NCI-H2081 (cell line): ENCODE measurements at places on chromosomes 11 and 22.

DNA sequence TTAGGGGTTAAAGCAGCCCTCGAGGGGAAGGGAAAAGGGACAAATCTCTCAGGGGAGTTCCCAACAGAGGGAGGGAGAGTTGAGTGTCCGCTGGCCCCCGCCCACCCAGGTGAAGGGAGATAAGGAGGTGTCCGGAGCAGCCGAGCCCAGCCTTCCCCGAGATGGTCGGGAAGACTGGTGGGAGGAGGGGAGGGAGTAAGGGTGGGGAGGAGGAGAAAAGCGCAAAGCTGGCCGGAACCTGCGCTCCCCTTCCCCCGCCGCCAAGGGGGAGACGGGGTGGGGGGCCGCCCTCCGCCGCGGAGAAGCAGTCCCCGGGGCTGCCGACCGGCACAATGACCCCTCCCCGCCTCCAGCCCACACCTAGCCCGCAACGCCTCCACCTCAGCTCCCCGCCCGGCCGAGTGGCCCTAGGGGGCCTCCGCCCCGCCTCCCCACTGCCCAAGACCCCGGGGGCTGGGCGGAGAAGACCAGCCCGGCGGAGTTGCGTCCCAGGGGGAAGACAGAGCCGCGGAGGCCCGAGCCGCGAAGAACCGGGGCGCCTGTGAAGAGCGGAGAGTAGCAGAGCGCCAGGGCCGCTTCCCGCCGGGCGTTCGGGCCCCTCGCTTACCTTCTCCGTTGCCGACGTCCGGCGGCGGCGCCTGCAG lies 479 bp downstream of the RSF1 start:
- peak; percentile 38 for DNase-seq

DNA sequence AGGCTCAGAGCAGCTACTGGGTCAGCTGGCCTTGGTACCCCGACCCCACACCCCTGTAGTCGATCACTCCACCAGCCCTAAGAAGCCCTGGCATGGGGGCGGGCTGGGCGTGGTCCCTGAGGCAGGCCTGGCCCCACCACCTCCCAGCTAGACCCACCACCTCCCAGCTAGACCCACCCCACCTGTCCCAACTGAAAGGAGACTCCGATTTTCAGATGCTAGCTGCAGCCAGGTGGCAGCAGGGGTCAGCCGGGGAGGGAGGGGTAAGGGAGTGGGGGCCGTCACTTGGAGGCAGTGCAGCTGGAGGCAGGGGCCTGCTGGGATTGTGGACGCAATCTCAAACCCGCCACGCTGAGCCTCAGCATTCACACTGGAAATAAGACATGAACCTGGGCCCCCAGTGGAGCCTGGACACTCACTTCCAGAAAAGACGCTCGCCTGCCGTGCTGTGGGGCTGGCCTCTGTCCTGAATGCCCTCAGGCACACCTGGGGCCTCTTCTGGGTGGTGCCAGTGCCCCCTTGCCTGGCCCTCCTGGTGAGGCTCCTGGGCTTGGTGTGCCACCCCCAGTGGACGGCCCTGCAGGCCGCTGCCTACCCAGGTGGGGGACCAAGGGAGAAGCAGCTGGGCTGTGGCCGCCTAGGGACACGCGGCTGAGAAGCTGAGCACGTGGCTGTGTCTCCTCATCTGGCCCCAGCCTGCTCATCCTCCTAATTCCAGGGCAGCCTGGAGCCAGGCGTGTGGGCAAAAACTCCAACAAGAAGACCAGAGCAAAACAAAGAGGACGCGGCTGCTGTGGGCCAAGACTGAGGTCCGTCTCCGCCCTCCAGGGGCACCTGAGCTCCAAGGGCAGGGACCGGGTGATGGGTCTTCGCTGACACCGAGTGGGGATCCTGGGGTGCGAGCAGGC lies 26.7 kb downstream of the OSBPL5 start:
- DNase-seq = no peak

DNA sequence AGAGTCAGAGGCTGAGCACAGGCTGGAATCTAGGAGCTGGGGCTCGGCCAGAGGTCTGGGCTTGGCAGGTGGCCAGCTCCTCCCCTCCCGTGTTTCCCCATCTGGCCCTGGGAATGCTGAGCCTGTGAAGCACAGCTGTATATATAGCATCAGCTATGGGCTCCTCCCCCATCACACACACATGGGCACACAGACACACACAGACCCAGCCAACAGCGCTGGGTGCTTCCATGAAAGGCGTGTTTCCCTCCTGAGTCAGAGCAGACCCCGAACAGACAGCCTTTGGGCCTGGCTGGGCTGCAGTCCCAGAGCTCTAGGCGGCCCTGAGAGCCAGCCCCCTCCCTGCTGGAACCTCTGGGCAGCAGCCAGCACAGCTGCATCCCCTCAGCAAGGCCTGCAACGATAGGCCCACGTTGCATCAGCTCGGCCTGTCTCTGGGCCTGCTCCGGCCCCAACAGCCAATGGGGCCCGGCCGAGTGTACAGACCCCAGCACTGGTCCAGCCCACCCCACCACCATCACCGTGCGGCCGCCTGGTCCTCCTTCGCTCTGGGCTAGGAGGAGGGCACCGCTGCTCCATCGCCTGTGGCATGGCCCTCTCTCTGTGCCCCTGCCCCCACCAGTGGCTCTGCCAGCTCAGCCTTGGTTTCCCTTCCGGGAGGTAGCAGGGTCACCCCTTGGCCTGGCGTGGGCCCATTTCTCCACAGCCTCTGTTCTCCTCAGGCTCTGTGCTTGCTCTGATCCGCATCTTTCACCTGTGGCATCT lies 7.6 kb upstream of the SERPINH1 start:
- DNase-seq = peak; percentile 12

- DNase-seq = no peak
Measured at GRCh38 chr22:21974058-21974649, 8.4 kb downstream of the TOP3B start.

DNA sequence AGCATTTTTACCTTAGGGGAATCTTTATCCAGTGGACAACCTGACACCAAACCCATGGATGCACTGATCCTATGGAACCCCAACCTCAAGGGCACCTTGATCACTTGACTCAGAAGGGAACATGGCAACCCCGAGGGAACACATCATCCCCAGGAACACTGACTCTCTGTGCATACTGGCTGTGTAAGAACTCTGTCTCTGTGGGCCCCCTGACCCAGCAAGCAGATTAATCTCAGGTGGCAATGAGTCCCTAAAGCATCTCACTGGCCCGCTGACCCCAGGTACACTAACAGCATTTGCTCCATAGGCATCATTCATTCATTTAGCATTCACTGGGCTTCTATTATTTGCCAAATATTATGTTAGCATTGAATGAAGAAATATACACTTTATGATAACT lies 16.9 kb downstream of the EIF3F start:
- DNase-seq = no peak

- no peak for DNase-seq
Measured at GRCh38 chr11:2994336-2994730, 2.2 kb upstream of the NAP1L4 start.

GRCh38 chr22:37818409-37819104 lies 4.6 kb upstream of the GALR3 start:
- no peak for DNase-seq

DNA sequence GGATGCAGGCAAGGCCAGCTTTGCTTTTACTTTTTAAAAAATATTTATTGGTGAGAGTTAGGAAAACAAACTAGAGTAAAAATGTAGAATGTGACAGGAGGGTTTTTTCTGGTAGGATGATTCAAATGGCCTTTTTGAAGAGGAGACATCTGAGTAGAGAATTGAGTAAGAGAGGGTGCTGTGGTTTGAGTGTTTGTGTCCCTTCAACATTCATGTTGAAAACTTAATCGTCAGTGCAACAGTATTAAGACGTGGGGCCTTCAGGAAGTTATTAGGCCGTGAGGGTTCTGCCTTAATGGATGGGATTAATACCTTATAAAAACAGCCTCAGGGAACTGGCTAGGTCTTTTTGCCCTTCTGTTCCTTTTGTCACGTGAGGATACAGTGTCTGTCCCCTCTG lies 288.8 kb upstream of the C11orf87 start:
- DNase-seq = no peak

GRCh38 chr11:3835751-3836150 lies 5.0 kb downstream of the RHOG start:
- DNase-seq = no peak

DNA sequence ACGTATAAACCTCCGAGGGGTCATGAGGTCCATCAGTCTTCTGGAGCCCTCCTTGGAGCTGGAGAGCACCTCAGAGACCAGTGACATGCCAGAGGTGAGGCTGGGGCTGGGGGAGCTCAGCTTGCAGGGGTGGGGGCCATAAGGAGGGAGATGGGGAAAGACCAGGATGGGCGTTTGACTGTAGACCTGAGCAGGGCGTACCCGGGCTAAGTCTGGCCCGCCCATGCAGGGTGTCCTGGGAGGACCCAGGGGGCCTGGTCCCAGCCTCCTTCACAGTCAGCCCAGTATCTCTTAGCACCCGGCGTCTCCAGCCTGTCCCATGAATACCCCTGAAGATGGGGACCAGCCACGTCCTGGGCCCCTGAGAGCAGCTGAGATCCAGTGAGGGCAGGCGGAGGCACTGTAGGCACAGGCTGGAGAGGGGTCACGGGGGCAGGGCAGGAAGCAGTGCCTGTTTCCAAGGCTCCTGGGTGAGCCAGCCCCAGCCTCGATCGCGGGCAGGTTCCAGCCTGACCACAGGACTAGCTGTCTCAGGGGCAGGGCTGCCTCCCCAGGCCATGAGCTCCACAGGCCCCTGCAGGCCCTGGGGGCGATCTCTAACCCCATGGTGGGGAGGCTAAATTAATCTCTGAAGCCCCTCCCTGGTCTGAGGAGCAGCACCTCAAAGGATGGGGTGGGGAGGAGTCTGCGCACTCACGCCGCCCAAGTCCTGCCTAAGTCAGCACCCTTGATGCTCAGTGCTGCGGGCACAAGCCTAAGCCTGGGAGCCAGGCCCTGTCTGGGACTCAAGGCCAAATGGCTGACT lies 7.1 kb downstream of the SSH3 start:
- DNase-seq = no peak

- DNase-seq = no peak
Measured at GRCh38 chr11:132453406-132453805, 1078.9 kb downstream of the OPCML start.

DNA sequence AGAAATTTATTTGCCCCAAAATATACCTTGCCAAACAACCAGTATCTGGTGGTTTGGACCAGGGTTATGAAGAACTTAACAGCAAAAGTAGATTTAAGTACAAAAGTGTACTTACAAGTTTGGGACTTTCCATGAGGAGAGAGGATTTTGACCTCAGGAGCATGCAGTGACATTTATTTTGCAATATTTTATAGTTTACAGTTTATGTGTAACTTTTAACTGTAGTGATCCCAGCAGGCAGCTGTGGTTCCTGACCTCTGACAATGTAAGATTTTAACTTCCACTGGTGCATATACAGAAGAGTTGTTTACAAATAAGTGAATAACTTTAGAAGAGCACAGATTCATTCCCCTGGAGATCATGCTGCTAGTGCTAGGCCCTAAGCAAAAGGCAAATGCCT lies 6.7 kb downstream of the OR8D1 start:
- no peak for DNase-seq

GRCh38 chr11:69364921-69365320 lies 71.0 kb downstream of the MYEOV start:
- DNase-seq = no peak

- DNase-seq = no peak
Measured at GRCh38 chr11:48129697-48130395, 86.8 kb upstream of the OR4B1 start.

- DNase-seq = no peak
Measured at GRCh38 chr11:114258696-114259095, 37.5 kb upstream of the NNMT start.

- DNase-seq = no peak
Measured at GRCh38 chr22:46350121-46350520, 14.6 kb downstream of the TRMU start.

DNA sequence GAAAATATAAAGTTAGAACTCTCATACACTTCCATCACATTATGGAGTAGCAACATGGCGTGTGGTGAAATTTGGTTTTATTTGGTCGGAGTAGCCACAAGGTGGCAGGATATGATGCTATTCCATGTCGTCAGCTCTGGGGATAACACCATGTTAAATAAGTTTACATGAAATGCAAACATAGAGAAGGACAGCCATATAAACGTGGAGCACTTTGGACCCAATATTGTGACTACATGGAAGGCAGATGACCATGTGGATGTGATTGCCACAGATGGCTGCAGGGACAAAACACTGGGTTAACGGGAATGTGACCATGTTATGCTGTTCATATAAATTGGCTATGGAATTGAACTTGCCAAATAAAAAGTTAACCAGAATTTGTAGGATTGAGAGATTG lies 21.0 kb downstream of the OR5M11 start:
- no peak for DNase-seq

- DNase-seq = no peak
Measured at GRCh38 chr11:33706546-33706945, 5.9 kb upstream of the C11orf91 start.

DNA sequence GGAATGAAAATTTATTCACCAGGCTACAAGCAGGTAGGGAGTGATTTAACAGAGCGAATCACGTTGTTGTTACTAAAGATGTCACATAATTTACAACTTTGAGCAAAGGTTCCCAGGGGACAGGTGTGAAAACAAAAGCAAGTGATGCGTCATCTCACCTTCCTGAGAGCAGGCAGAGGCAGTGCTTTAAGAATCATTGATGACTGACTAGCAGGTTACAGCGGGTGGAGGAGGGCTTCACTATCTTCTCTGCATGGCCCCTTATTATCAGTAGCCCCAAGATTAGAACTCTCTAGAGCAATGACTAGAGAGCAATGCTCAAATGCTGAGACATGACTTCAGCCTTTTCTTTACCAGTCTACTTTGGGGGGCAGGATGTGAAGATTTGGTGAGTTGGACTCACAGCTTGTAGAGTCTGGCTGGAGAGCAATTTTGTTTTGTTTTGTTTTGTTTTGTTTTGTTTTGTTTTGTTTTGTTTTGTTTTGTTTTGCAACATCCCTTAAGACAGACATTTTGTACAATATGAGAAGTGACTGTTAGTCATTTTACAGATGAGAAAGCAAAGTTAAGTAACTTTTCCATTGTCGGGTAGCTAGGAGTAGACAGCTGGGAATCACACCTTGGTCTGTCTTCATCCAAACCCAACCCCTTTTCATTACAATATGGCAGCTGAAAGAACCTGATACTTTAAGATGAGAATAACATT lies 84.8 kb downstream of the SLC1A2 start:
- DNase-seq = no peak

DNA sequence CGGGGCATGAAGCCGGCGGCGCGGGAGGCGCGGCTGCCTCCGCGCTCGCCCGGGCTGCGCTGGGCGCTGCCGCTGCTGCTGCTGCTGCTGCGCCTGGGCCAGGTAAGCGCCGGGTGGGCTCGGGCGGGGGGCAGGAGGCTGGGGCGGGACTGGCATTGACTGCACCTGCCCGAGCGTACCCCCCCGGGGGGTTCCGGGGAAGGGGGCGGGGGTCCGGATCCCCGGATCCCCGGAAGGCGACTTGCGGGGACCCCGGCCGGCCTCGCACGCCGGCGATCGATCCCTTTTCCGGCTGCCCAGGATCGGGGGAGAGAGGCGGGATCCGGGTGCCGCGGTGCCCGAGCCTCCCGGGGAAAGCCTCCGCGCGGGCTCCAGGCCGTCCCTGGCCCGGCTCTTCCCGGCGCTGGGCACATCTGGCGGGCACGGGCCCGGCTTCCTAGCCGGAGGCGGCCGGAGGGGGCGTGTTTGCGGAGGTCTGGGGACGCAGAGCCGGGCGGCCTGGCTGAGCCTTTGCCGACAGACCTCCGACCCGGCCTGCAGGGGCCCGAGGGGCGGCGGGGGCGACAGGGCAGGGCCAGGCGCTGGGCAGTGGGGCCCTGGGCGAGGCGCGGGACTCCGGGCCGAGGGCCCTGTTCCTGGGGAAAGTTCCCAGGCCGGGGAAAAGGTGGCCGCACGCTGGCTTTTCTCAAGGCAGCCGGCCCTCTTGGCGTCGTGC lies 705 bp downstream of the PTPRJ start:
- DNase-seq = peak; percentile 57
